ENCODE measurements at places on chromosomes 2 and 18.

DNA sequence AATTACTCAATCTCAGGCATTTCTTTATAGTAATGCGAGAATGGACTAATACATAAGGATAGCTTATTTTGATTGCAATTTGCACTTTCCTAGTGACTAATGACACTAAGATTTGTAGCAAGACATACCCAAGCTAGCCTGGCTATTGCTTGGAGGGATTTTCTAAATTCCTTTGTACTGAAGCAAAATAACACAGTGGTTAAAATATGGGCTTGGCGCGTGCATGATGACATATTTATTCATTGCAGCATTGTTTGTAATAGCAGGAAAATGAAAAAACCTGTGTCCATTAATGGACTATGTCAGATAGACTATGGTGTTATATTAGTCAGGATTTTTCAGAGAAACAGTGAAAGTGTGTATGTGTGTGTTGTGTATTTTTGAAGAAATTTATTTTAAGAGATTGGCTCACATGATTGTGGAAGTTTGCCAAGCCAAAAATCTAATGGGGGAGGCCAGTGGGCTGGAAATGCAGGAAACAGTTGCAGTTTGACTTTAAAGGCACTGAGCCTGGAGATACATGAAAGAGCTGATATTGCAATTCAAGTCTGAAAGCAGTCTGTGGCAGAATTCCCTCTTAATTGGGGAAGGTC, 16.7 kb upstream of the LAPTM4A start:
- peaks cover 21% of the 10 kb centered on the region for H3K4me1 ChIP-seq
- H3K4me3 ChIP-seq = no peak overlapping the region
- no peak overlapping the region for H3K27ac ChIP-seq
- no peak for DNase-seq
- H3K27me3 ChIP-seq = no peaks in the 10 kb centered on the region
- no peaks in the 10 kb centered on the region for H3K36me3 ChIP-seq

DNA sequence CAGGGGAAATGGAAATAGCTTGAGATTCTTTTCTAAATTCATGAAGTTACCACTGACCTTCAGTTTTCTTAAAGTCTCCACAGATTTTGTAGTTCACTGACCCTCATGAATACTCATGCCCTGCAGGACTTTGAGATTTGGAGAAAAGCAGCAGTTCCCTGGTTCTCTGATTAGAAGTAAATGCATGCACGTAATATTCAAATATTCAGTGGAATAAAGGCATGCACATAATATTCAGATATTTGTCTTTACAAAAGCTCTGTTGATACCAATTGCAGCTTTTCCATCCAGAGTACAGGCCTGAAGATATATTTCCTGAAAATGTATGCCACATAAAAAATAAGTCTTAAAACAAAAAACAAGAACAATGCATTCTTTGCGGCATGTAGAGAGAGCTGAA, 219.8 kb downstream of the ADCYAP1 start:
- H3K27ac ChIP-seq = no peak overlapping the region
- no peaks in the 10 kb centered on the region for H3K4me1 ChIP-seq
- DNase-seq = no peak
- H3K4me3 ChIP-seq = no peak overlapping the region

DNA sequence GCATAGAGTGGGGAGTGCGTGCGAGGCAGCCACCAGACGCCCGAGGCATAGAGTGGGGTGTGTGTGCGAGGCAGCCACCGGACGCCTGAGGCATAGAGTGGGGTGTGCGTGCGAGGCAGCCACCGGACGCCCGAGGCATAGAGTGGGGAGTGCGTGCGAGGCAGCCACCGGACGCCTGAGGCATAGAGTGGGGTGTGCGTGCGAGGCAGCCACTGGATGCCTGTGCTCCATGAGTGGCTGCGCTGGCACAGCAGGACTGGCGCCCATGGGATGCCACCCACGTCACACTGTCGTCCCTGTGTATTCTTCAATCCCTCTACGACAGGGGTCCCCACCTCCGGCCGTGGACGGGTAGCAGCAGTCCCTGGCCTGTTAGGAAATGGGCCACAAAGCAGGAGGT, 221.9 kb downstream of the HDAC4 start:
- no peak for DNase-seq
- no peaks in the 10 kb centered on the region for H3K36me3 ChIP-seq
- H3K4me3 ChIP-seq = no peak overlapping the region
- H3K27ac ChIP-seq = no peak overlapping the region

GRCh38 chr2:11574176-11575046, 40.6 kb downstream of the GREB1 start:
- DNase-seq = no peak
- no peaks in the 10 kb centered on the region for H3K4me1 ChIP-seq
- no peak overlapping the region for H3K27ac ChIP-seq
- no peak overlapping the region for H3K4me3 ChIP-seq
- H3K36me3 ChIP-seq = no peaks in the 10 kb centered on the region
- H3K27me3 ChIP-seq = no peaks in the 10 kb centered on the region

DNA sequence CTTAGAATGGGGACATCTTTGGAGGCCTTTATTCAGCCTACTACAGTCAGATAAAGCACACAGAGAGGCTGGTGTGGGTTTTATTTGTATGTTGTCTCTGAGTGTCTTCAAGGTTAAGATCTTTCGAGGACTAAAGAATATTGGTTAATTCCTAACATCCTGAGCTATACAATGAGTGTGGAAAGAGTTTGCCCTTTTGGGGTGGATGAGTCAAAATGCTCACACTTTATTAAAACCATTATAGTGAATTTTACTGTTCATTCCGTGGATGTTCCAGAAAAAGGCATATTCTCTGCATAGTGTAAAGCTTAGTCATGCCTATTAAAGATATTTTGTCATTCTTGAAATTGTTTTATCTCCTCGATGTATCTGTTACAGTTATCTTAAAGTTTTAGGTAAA, 29.1 kb upstream of the SLC38A11 start:
- H3K4me1 ChIP-seq = no peaks in the 10 kb centered on the region
- H3K27me3 ChIP-seq = no peaks in the 10 kb centered on the region
- no peaks in the 10 kb centered on the region for H3K36me3 ChIP-seq
- no peak overlapping the region for H3K27ac ChIP-seq
- no peak overlapping the region for H3K4me3 ChIP-seq
- no peak for DNase-seq

DNA sequence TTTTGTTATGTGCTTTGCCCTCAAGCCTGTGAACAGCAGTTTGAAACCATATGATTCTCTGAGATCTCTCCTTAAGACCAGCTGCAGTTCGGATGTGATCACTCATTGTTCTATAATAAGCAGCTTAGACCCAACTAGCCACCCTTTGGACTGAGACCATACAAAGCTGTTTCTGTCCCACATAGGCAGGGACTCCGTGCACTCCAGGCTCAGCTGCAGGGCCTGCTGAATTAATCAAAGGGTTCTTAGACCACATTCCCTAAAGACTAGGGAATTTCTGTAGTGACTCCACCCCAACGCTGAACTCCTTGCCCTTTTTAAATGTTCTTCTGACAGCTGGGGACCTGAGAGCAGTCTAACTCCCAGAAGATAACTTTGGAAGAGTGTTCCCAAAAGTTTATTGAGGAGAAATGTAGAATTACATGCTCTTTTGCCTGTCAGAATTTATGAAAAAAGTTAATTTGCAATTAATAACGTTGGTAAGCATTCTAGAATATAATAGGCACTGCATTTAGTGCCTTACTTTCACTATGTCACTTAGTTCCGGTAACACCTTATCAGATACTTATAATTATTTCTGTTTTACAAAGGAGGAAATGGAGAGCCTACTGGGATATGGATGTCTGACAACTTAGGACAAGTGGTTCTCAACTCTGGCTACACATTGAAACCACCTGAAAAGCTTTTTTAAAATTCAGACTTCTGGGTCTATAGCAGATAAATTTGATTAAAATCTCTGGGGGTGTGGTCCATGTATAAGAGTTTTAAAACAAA, 42.3 kb downstream of the GULP1 start:
- no peaks in the 10 kb centered on the region for H3K36me3 ChIP-seq
- H3K27ac ChIP-seq = peak overlapping the region; percentile 81
- peak; percentile 15 for DNase-seq
- peak overlapping the region; percentile 25 for H3K4me3 ChIP-seq
- peaks cover 50% of the 10 kb centered on the region for H3K4me1 ChIP-seq

- H3K27me3 ChIP-seq = no peaks in the 10 kb centered on the region
- H3K4me3 ChIP-seq = no peak overlapping the region
- peaks cover 57% of the 10 kb centered on the region for H3K4me1 ChIP-seq
- H3K27ac ChIP-seq = no peak overlapping the region
Observed at GRCh38 chr2:26238311-26238958, 6.0 kb downstream of the HADHA start.

GRCh38 chr18:79801641-79802040, 3.9 kb downstream of the KCNG2 start:
- H3K36me3 ChIP-seq = no peaks in the 10 kb centered on the region
- no peak overlapping the region for H3K4me3 ChIP-seq
- H3K27ac ChIP-seq = no peak overlapping the region
- H3K27me3 ChIP-seq = no peaks in the 10 kb centered on the region
- DNase-seq = no peak

GRCh38 chr2:11590193-11590592, 56.3 kb downstream of the GREB1 start:
- no peak overlapping the region for H3K4me3 ChIP-seq
- peaks cover 41% of the 10 kb centered on the region for H3K36me3 ChIP-seq
- H3K27ac ChIP-seq = no peak overlapping the region

DNA sequence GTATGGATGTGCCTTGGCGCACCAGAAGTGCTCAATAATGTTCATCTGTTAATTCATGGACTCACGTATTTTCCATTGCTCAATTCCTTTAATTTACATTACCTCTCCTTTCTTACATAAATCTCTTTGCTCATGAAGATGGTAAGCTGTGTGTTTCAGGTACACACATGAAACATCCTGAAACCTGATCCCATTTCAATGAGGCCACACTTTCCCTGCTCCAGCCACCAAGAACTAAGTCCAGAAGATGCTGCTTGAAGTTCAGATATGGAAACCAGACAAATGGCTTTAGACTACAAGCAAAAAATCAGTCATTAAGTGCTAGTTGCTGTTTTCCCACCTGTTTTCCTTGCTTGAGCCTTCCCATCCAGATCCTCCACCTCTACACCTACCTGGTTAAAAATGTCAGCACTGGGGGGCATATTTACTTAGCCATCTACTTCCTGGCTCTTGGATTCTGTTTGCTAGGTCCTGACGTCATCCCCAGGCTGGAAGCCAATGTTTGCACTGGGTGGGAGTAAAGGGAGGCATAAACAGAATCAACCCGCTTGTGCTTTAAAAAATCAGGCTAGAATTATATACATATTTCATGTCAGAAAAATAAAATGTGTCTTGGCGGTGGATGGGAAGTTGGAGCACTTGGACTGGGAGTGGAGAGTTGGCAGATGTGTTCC, 309.7 kb downstream of the OSR1 start:
- H3K36me3 ChIP-seq = no peaks in the 10 kb centered on the region
- H3K4me3 ChIP-seq = no peak overlapping the region
- no peaks in the 10 kb centered on the region for H3K27me3 ChIP-seq
- H3K27ac ChIP-seq = no peak overlapping the region
- no peak for DNase-seq

DNA sequence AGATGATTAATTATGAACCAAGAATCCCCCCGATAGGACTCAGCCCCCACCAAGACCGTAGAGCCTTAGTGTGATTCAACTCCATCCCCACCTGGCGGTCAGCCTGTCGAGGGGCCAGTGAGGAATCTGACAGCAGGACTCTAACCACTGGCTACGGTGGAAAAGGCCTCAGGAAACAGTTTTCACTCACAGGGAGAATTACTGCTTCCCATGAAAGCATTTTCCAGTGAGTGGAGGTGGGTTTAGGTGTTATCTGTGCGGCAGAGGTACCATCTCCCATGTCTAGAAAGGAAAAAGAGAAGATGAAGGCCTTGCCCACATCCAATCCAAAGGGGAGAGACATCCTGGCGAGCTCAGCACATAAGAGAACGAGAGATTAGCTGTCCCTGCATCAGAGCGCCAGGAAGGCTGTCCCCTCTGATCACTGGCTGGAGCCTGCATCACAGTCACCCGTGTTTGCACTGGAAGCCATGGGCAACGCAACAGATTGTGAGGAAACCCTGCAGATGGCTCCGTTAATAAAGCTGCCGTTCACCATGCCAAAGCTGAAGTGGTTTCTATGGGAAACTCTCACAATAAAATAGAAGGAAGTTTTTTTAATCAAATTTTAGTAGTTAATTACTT, 22.3 kb downstream of the COX7A2L start:
- H3K4me3 ChIP-seq = no peak overlapping the region
- no peaks in the 10 kb centered on the region for H3K36me3 ChIP-seq
- no peak overlapping the region for H3K27ac ChIP-seq
- DNase-seq = no peak

- DNase-seq = no peak
- H3K27me3 ChIP-seq = no peaks in the 10 kb centered on the region
- H3K36me3 ChIP-seq = no peaks in the 10 kb centered on the region
- no peak overlapping the region for H3K4me3 ChIP-seq
Observed at GRCh38 chr2:9430316-9431293, 7.2 kb downstream of the CPSF3 start.

GRCh38 chr2:234335661-234336228, 161.1 kb downstream of the ARL4C start:
- no peaks in the 10 kb centered on the region for H3K27me3 ChIP-seq
- peak; percentile 68 for DNase-seq
- H3K4me3 ChIP-seq = no peak overlapping the region

GRCh38 chr2:67210430-67210829, 186.7 kb upstream of the ETAA1 start:
- no peaks in the 10 kb centered on the region for H3K27me3 ChIP-seq
- H3K4me3 ChIP-seq = no peak overlapping the region
- H3K27ac ChIP-seq = no peak overlapping the region
- H3K36me3 ChIP-seq = no peaks in the 10 kb centered on the region
- DNase-seq = no peak

GRCh38 chr18:55314031-55314430, 274.0 kb downstream of the TCF4 start:
- H3K4me1 ChIP-seq = peaks cover 10% of the 10 kb centered on the region
- H3K27ac ChIP-seq = no peak overlapping the region

DNA sequence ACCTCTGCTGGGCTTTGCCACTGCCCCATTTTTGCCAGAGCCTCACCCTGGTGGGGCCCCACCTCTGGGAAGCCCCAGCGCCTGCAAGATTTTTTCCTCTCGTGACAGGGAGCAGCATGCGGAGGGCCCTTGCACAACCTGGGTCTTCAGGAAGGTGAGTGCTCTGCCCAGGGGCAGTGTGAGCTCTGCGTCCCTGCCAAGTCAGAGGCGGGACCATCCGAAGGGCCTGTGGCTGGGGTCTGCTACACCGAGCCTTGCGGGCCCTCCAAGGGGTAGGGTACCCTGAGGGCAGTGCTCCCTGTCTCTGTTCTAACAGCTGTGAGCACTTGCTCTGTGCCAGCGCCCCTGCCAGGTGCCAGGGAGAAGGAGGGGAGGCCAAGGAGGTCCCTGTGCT, 5.8 kb upstream of the ODC1 start:
- H3K36me3 ChIP-seq = no peaks in the 10 kb centered on the region
- H3K27ac ChIP-seq = no peak overlapping the region
- H3K4me1 ChIP-seq = peaks cover 24% of the 10 kb centered on the region

- DNase-seq = no peak
- H3K4me3 ChIP-seq = no peak overlapping the region
- H3K27ac ChIP-seq = no peak overlapping the region
Observed at GRCh38 chr18:57836557-57836956, 33.4 kb upstream of the ATP8B1 start.
